Central memory CD8-positive, alpha-beta T cell (primary cell): ENCODE measurements at places on chromosomes 13 and 19.
A peak's percentile ranks its signal among the peaks of the same experiment; 100 is the strongest.

- H3K4me1 ChIP-seq: no peaks in the 10 kb centered on the region
- H3K27ac ChIP-seq: no peak overlapping the region
- H3K27me3 ChIP-seq: no peaks in the 10 kb centered on the region
- H3K36me3 ChIP-seq: no peaks in the 10 kb centered on the region
These were observed 372.9 kb downstream of the MTUS2 start for GRCh38 chr13:29193083-29193482.

- no peak for DNase-seq
- H3K4me3 ChIP-seq: no peak overlapping the region
- H3K36me3 ChIP-seq: no peaks in the 10 kb centered on the region
These were observed 96.3 kb upstream of the UBAC2 start for GRCh38 chr13:99104396-99104795.

DNA sequence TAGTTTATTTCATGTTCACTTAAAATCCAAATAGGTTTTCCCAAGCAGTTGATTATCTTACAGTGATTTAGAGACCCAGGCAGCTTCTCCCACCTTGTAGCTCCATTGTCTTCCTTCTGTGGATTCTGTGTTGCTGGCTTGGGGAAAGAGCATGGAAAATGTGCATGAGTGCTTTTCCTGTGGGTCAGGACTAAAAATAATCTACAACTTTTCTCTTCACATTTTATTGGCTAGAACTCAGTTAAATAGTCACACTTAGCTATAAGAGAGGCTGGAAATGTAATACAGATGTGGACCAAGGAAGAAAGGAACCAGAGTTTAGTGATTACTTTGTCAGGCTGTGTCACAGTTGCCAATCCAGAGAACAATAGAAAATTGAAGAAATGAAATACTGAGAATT is 198.8 kb downstream of the NBEA start:
- DNase-seq: no peak
- H3K4me1 ChIP-seq: no peaks in the 10 kb centered on the region
- no peak overlapping the region for H3K27ac ChIP-seq
- no peaks in the 10 kb centered on the region for H3K27me3 ChIP-seq

- H3K4me3 ChIP-seq: no peak overlapping the region
- peaks cover 20% of the 10 kb centered on the region for H3K36me3 ChIP-seq
- no peaks in the 10 kb centered on the region for H3K27me3 ChIP-seq
- no peak for DNase-seq
- no peaks in the 10 kb centered on the region for H3K4me1 ChIP-seq
These were observed 94.0 kb upstream of the SLC15A1 start for GRCh38 chr13:98846521-98846920.

- no peak overlapping the region for H3K27ac ChIP-seq
- no peak overlapping the region for H3K4me3 ChIP-seq
- H3K4me1 ChIP-seq: peaks cover 6% of the 10 kb centered on the region
- peaks cover 19% of the 10 kb centered on the region for H3K27me3 ChIP-seq
- no peak for DNase-seq
- no peaks in the 10 kb centered on the region for H3K36me3 ChIP-seq
These were observed 204.0 kb upstream of the GPR12 start for GRCh38 chr13:26964278-26965250.

- peak overlapping the region; percentile 49 for H3K27ac ChIP-seq
- H3K27me3 ChIP-seq: no peaks in the 10 kb centered on the region
- no peak for DNase-seq
- H3K4me1 ChIP-seq: peaks cover 14% of the 10 kb centered on the region
- H3K4me3 ChIP-seq: no peak overlapping the region
- peaks cover 36% of the 10 kb centered on the region for H3K36me3 ChIP-seq
These were observed 35.2 kb upstream of the C13orf46 start for GRCh38 chr13:114008964-114009589.

DNA sequence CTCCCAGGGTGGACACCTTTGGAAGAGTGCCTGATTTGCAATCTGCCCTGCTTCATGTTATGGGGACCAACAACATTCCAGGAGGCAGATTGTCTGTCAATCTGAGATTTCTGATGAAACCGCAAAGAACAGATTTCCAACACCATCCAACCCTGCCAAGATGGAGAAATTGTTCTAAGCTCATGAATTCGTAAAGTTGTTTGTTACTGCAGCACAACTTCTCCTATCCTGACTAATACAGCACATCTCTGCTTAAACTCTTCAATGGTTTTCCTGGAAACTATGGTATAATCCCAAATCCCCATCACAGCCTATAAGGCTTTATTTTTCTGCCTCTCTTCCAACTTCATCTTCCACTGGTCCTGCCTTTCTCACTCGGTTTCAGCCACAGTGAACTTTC is 210.3 kb upstream of the TSHZ3 start:
- no peak for DNase-seq
- peaks cover 20% of the 10 kb centered on the region for H3K27me3 ChIP-seq
- peaks cover 2% of the 10 kb centered on the region for H3K36me3 ChIP-seq
- no peaks in the 10 kb centered on the region for H3K4me1 ChIP-seq
- no peak overlapping the region for H3K27ac ChIP-seq

- no peak for DNase-seq
- H3K27ac ChIP-seq: no peak overlapping the region
- peaks cover 40% of the 10 kb centered on the region for H3K27me3 ChIP-seq
- peaks cover 2% of the 10 kb centered on the region for H3K36me3 ChIP-seq
- H3K4me1 ChIP-seq: peaks cover 5% of the 10 kb centered on the region
These were observed 157.6 kb downstream of the KLF5 start for GRCh38 chr13:73216381-73216831.

DNA sequence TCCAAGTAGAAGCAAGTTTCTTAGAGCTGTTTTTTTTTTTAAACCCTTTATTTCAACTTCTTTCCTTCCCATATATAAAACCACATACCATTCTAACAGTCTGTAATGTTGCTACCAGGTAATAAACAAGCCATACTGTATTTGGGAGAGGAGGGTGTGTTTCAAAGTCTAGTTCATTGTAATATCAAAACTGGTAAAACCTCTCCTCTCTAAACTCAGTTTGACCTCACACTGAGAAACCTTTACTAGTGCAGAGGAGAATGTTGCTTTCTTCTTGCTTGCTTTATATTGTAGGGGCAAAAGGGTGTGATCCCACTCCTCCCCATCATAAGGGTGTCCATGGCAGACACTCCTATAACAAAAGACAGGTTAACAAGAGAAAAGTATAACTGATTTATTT is 155.1 kb downstream of the GGACT start:
- H3K4me1 ChIP-seq: peaks cover 6% of the 10 kb centered on the region
- no peak overlapping the region for H3K4me3 ChIP-seq
- no peaks in the 10 kb centered on the region for H3K27me3 ChIP-seq
- DNase-seq: no peak
- H3K27ac ChIP-seq: no peak overlapping the region
